Activated T-helper 1 cell treated with anti-CD3 and anti-CD28 coated beads, Interleukin-2, amount 50 U/mL, for 16 hours (primary cell): ENCODE measurements at places on chromosomes 7 and 10.

GRCh38 chr7:98826811-98827231 is 43.0 kb downstream of the TMEM130 start:
- DNase-seq: no peak

GRCh38 chr7:98630149-98630548 is 13.1 kb downstream of the NPTX2 start:
- DNase-seq: no peak

DNA sequence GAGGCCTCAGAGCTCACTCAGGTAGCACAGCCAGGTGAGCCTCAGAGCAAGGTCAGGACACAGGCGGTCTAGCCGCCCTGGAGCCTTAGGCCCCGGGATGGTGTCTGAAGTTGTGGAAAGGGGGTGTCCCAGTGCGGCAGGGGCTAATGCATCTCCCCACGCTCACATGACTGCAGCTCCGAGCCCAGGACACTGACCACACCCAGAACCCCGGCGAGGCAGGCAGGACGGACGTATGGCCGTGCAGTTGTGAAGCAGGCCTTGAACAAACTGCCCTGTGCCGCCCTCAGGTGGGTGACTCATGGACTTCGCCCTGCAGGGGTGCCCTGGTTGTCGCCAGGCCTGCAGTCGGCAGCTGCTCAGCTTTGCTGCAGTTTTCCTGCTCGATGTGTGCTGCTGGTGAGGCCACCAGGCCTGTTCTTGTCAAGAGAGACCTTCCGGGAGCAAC is 5.0 kb upstream of the PRKAR1B start:
- no peak for DNase-seq

DNA sequence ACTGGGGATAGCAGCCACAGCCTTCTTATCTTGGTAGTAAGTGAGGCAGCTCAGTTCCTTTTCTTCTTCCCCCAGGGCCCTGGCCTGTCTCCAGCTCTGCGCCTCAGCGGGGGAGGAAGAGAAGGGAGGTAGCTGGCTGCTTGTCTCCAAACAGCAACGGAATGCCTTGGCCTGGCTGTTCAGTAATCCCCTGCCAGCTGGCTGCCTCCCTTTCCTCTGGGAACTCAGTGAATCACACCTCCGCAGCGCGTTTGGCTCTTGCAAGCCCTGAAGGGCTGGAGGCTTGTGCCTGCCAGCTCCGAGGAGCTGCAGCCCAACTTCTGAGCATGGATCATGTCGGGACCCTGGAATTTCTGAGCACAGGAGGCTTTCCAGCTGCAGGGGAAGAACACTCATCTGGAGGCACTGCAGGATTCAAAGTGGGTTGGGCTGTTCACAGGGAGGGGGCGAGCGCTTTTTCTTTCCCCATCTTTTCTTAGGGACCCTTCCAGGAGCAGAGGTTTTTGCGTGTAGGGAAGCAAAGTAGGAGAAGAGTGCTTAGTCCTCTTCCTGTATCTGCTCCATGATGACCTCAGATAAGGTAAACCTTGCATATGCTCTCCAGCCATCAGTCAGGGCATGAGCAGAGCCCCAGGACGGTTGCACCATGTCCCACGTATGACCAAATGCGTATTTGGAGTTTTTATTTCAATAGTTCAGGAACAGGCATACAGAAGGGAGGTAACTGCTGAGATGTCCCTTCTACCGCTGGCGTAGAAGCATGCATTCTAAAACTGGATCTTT is 253.2 kb upstream of the INHBA start:
- DNase-seq: no peak

- DNase-seq: no peak
Measured at GRCh38 chr7:35816514-35816913, 15.7 kb downstream of the SEPTIN7 start.

DNA sequence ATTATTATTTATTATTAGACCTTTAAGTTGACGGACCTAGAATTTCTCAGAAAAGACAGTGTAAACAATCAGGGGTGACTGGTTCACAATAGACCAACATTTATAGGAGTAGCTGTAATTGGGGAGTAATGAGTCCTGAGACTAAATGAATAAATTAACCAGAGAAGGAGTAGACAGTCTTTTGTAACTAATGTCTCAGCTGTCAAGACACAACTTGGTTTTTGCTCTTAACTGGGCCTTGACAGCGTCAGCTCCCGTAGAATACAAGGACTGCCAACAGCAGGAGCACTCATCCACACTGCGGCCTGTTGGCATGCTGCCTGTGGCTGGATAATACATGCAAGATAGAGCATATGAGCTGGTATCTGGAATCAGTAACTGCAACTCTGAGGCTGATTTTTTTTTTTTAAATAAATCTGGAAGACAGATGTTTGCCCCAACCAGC is 123.9 kb downstream of the CACNA2D1 start:
- no peak for DNase-seq
